Right hindlimb (tissue), 1 donor: ENCODE measurements at places on chromosomes 6 and 20.

- no peak for DNase-seq
These were observed 20.7 kb downstream of the COL19A1 start for GRCh38 chr6:69887026-69887425.

DNA sequence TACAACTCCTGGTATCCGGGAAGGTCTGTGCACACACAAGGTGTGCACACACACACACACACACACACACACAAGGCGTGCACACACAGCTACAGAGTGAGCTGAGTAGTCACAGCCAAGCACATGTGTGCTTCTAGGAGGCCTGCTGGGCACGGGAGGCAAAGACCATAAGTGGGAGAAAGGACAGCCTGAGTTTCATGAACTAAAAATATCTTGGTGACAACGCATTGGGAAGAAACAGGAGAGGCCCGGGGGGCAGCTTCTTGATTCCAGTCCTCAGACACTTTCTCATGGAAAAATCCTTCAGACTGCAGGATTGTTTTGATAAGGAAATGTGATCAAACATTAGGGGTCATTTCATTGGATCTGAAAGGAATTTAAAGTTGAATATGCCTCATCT, 2.6 kb downstream of the TRAF3IP2 start:
- DNase-seq: peak; percentile 77

DNA sequence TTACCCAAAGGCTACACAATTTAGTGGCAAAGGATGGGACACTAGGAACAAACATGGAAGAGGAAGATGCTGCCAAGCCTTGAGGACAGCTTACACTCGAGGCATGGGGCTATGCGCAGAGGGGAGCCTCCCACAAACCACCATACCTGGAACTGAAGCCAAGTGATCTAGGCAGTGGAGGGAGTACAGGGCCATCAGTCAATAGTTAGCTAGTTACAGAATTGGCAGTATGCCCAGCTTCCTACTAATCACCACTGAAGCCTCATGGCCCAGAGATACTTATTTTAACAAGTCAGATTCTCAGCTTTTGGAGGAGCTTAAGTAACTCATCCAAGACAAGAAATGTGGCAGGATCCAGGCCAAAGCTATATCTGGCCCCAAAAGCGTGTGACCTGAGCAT, 226.6 kb upstream of the MOCS1 start:
- no peak for DNase-seq

DNA sequence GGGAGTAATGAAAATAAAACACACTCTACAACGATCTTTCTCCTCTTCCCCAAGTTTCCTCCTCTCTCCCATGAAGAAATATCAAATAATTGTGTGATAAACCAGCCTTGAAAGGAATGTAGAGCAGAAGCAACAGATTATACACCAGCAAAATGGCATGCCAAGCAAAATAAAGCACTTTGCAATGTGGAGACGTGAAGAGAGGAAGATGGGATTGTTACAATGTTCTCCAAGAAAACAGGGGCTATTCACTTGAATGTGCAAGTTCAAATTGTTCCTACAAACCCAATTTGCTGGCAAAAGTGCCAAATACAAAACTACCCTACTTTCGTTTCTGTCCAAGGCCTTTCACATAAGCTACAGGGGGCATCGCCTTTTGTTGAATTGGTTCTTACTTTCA, 185.1 kb downstream of the PDE7B start:
- no peak for DNase-seq

- no peak for DNase-seq
These were observed 2.4 kb upstream of the WFDC2 start for GRCh38 chr20:45467172-45467571.

DNA sequence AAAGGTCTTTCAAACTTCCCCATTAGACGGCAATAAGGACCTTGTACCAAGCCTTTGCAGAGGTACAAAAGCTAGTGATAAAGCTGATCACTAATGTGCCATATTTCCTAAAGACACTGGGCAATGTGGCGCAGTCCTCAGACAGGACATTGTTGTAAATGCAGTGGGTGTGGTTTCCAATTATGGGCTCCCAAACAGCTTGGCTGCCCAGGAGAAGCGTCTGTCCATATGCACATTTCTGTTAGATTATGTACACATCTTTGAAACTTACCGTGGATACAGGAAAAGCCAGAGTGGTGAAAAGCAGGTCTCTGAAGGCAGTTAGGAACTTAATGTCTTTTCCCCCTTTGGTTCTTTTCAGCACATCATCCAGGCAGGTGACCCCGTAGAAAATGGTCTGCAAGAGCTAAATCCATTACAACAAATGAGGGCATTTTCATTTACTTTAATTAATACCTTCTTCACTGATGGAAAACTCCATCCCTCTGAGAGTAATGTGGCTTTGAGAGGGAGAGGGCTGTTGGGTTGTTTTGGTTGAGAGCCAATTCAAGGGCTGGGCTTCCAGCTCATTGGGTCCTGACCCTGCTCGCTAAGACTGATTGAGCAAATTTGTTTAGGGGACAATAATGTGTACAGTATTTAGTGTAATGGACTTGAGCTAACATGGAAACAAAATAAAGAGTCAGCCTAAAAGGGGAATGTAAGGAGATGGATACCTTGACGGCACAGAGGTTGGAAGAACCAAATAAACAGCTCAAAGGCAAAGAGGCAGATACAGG, 10.4 kb downstream of the ADTRP start:
- no peak for DNase-seq

DNA sequence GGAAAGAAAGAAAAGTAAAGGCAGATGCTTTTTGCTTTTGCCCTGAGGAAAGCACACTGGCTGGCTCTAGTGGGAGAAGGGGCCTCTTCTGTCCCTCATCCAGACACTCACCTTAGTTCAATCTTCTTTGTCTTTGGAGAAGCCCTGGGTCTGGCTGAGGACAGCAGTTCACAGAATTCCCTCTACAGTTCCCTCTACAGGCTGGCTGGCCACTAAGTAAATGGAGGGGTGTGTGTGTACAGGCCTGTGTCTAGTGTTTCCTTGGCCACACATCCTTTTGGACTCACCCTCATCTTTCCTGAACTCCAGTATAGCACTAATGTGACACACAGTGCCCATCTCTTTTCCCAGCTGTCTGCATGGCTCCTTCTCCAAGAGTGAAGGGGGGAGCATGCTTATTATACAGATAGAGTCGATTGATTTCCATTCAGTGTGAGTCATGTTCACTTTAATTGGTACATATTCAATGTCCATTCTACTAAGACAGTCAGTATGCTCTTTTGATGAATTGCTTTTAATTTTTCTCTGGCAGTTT, 26.0 kb upstream of the CLVS2 start:
- no peak for DNase-seq

GRCh38 chr6:143732536-143732935, 54.8 kb downstream of the PHACTR2 start:
- no peak for DNase-seq

DNA sequence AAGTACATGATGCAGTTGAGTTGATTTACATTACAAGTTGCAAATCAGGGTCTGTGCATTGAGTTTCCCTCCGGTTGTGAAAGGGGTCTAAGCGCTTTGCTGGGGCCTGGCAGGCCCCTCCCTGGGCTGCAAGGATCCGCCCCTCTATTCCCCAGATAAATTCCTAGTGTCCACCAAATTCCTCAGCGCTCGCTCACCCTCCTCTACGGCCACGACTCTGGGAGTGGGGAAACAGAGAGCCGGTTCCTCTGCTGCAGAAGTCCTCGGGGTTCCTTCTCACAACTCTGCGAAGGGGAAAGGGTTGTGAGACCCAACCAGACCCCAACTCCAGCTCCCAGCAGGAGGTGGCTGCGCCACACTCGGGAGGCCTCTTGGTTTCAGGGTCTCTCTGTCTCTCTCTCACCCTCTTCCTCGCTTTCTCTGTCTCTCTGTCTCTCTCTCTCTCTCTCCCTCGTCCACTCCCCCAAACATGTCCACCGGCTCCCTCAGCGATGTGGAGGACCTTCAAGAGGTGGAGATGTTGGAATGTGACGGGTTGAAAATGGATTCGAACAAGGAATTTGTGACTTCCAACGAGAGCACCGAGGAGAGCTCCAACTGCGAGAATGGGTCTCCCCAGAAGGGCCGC, at the start of gene TCF21:
Gene TCF21 (plus strand): TSS at position 185 of the 628 bp plus-strand sequence. CDS start 285 bp downstream, at position 470.
- DNase-seq: no peak

DNA sequence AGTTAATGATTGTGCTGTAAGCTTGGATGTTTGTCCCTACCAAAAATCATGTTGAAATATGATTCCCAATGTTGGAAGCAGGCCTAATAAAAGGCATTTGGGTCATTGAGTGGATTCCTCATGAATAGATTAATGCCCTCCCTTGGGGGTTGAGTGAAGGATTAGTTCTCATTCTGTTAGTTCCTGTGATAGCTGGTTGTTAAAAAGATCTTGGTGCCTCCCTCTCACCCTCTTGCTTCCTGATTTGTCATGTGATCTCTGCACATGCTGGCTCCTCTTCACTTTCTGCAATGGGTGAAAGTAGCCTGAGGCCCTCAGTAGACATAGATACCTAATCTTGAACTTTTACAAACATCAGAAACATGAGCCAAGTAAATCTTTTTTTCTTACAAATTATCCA, 115.6 kb upstream of the HCRTR2 start:
- DNase-seq: no peak

DNA sequence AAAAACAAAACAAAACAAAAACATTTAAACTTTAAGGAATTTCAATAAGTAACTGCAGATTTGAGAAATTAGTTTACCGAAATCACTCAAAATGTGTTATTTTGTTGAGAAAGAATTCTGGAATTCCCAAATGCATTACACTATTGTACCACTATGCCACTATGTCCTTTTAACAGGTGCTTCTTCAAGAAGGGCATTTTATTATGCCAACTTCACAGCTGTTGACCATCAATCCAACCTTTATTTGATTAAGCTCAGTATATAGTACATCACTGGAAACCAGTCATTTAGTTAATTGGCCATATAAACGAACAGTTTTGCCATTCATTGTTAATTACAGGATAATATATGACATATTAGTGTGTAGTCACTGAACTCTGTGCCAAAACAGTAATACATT, 221.7 kb downstream of the ARHGAP18 start:
- no peak for DNase-seq

GRCh38 chr20:58209652-58210397, 18.6 kb downstream of the ANKRD60 start:
- peak; percentile 84 for DNase-seq

GRCh38 chr20:53938739-53939138, 131.7 kb downstream of the BCAS1 start:
- DNase-seq: no peak

- DNase-seq: no peak
These were observed 28.6 kb downstream of the PSMG4 start for GRCh38 chr6:3287308-3287707.

DNA sequence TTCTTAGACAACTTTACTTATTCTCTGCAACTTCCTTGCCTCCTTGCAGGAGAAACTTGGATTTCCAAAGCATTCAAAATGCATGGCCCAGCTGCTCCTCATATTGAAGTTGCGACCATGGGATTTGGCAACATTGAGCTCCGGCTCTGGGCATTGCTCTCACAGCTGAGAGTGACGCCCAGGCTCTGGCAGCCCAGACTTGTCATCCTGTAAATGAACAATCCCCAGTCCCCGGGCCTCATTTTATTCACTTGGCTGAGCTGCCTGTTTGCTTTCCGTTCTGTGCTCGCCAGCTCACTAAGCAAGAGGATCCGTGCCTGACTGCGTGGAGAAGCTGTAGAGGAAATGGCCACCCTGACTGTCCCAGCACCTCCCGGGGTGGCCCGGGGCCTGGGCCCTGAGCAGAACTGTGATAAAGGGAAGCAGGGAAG, 119.5 kb upstream of the CD93 start:
- peak; percentile 91 for DNase-seq

- no peak for DNase-seq
These were observed 174.1 kb downstream of the ADAT2 start for GRCh38 chr6:143276436-143276835.

DNA sequence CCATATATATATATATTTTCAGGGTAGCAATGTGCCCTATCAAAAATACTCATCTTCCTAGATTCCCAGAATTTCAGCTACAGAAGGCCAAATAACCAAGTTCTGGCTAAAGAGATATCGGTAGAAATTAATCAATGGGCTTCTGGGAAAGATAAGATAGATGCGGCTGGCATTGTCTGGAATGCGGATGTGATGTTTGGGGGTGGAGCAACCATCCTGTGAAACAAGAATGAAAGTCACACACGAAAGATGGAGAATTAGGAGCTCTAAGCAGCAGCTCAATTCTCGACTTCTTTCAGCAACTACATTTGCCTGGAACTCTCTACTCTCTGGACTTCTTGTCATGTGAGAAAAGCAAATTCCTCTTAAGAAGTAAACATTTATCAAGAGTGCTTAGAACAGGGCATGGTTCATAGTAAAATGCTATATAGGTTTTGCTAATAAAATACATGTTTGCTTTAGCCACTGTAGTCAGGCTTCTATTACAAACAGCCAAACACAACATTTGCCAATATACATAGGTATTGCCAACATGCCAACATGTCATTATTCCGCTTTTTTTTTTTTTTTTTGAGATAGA, 90.8 kb downstream of the CLIC5 start:
- no peak for DNase-seq
